ENCODE measurements at places on chromosomes 6 and 20.

- no peak for DNase-seq
These were observed 4.7 kb upstream of the SULF2 start for GRCh38 chr20:47789764-47790579.

- DNase-seq = no peak
These were observed 101.1 kb upstream of the IFNGR1 start for GRCh38 chr6:137320271-137320670.

GRCh38 chr6:168128006-168128630 lies 49.1 kb upstream of the FRMD1 start:
- no peak for DNase-seq

DNA sequence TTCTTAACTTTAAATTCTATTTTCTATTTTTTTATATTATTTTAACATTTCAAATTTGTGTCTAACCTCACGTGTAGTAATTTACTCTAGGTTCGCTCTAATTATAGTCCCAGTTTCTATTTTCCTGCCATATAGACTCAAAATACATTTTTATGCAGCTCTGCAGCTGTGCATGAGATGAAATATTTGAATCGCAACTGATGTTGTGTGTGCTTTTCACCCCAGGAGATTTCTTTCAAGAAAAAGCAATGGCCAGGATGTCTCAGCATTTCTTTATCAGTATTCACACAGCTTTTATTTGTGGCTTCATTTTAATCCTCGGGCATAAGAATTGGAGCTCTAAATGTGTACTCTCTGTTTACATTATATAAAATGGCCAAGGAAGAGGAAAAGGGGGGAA lies 157.6 kb downstream of the HDGFL1 start:
- no peak for DNase-seq

DNA sequence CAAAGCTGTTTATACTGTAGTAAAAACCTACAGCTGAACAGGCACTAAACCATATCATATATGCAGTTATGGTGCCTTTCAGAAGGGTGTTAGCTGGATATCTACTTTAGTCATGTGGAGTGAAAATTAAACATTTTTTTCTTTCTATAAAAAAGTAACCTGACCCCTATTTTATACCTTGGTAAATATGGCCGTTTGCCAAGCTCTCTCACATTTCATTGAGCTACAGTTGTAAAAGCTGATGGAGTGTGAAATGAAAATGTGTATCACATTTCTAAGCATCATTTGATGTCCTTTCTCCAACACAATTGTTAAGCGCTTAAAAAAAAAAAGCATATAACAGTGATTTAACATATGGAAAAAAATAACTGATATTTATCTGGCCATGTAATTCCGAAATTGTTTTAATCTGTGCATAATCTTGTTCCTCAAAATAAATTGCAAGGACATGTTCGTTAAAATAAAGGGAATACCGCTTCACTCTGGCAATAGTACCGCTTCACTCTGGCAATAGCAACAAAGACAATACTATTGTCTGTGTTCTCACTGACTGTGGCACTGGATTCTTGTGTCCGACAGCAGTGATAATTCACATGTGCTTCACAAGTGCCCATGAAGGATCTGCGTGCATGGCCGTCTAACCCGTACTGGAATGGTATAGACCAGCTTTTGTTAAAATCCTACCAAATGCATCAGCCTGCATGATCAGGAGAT lies 391.8 kb upstream of the SOX4 start:
- no peak for DNase-seq

DNA sequence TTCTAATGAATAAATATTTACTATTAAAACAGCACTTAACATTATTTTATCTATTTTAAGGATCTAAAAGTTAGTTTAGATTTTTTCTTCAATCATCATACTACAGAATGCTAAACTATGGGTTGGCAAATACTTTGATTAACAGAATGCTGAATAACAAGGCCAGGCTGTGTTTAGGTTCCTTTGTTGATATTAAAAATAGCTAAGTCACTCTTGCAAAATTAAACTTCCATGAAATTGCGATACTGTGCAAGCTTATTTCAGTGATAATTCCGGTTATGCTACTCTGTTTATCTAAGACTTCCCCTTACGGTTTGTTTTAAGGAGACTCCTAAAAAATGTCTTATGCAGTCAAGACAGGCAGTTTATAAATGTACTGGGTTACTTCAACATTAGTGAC lies 2.8 kb downstream of the RNF24 start:
- no peak for DNase-seq

DNA sequence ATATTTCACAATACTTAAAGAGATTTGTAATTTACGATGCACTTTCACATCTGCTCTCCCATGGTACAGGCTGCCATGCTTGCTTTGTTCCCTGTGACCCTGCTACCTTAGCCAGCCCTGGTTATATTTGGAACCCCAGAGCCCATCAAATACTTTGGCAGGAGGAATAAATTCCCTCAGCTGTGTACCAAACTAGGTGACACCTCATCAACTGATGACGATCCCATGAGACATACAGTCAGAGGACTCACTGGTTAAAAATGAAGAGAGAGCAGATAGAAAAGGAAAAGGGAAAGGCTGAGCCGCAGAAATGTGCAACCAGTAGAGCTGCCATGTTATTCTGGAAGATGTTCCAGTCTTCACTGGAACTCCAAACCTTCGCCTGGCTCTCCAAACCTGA lies 120.0 kb downstream of the SIM1 start:
- no peak for DNase-seq

DNA sequence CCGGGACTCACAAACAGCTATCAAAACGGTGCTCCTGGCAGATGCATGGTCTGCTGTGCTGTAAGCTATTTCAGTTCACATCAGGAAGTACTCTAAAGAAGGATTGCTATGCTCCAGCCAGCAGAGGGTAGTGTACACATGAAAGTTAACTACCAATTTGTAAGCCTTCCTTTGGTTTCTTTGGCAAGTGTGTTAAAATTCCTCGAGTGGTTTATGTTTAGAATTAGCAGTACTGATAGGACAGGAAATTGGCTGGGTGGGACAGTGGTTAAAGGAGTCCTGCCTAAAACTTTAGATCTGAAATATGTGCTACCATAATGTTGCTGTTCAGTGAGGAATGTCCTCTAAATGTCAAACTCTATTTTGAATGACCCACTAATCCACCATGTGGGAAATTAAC lies 47.4 kb downstream of the TRMT11 start:
- DNase-seq = no peak

DNA sequence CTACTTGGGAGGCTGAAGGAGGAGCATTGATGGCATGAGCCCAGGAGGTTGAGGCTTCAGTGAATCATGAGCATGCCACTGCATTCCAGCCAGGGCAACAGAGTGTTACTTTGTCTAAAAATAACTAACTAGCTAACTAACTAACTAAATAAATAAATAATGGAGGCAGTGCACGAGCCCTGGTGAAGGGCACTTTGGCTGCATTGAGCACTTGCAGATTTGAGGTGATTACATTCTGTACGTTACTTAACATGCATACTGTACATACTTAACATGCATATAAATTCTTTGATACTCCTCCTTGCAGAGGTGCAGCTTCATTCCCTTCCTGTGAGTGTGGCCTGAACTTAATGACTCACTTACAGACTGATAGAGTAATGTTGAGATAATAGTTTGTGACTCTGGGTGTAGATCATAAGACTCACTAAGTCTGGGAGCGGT lies 10.7 kb downstream of the HLA-A start:
- DNase-seq = no peak

DNA sequence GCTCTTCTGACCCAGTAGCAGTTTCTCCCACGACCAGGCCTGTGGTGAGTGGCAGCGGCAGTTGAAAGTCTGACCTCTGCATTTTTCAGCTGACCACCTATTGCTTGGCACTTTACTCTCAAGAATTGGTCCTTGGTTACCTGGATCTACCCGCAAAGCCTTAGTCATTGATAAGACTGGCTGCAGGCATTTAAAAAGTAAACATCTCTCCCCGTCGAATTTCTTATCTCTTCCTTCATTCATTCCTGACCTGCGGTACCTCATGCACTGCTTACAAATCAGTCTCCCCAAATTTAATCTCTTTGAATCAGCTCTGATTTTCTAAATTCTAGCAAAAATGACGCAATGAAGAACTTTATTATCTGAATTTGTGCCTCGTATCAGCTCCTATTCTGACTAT lies 26.1 kb upstream of the IPCEF1 start:
- no peak for DNase-seq

GRCh38 chr6:20763296-20763695 lies 229.0 kb downstream of the CDKAL1 start:
- no peak for DNase-seq

DNA sequence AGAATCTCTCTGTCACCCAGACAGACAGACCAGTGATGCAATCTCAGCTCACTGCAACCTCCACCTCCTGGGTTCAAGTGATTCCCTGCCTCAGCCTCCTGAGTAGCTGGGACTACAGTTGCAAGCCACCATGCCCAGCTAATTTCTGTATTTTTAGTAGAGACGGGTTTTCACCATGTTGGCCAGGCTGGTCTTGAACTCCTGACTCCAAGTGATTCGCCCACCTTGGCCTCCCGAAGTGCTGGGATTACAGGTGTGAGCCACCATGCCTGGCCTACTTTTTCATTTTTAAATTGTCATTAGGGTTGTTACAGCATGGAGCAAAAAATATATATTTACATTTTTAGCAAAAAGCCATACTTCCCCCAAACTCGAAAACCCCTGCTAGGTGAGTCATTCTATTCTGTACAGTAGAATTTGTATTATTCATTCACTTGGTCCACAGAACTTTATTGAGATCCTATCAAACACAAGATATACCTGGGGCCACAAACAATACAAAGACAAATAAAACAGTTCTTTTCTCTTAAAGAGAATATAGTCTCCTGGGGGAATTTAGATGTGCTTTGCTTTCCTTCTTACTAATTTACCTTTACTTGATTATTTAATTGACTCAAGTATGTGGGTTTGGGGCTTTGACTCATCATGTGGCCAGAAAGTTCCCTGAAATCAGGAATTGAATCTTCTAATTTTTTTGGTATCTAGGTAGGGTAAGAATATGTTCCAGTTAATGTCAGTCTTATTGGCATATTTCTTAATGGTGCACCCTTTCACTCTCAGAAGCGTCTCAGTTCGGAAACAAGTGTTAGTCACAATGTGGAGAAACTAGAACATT lies 16.6 kb upstream of the CCND3 start:
- DNase-seq = no peak

DNA sequence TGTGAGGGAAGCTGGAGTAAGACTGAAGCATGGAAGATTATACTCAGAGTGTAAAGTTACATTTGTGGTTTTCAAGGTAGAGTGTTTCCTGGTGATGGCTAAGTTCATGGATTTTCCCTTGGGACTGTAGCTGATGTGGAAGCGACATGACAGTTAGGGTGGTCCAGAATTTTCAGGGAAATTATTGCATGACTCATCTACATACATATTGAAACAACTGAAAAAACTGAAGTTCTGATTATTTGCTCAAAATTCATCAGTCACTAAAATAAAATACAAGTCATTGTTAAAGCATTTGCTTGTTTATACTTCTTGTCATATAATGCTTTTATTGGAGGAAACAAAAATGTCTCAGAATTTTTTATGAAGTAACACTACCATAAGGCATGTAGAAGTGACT lies 700.0 kb downstream of the RFPL4B start:
- DNase-seq = no peak

- DNase-seq = no peak
These were observed 12.7 kb upstream of the CHD6 start for GRCh38 chr20:41630846-41631245.

GRCh38 chr20:64106981-64107735 lies at the start of gene NPBWR2:
Gene NPBWR2 (minus strand): TSS chr20:64107565. CDS start chr20:64106831, 734 bp downstream.
- no peak for DNase-seq

DNA sequence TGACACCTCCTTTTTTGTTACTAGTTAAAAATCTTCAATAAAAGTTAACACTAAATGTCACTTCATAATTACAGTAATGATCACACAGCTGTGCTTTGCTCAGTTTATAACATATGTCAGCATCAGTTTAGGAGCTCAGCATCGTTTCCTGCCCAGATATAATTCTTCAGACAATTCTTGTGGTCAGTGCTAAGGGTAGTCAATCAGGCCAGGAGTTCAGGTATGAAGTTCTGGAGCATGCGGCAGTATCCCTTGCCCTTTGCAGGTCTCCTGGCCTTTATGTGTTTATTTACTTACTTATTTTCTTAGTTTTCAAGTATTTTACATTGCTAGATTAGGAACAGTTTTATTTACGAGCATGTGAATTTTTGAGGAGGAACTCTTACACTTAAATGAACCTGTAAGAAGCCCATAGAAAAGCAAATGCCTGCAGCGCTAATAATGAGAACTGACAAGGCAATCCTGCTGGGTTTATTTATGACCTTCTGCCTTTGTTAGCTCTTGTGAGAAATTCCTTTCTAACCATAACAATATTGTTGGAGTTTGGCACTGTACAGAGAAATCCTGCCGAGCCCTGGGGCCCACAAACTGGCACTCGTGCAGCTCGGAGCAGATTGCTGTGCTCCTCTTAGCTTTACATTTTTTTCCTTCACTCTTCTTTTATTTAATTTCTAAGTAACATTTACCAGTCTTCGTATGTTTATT lies 252.8 kb downstream of the TMEM242 start:
- no peak for DNase-seq

DNA sequence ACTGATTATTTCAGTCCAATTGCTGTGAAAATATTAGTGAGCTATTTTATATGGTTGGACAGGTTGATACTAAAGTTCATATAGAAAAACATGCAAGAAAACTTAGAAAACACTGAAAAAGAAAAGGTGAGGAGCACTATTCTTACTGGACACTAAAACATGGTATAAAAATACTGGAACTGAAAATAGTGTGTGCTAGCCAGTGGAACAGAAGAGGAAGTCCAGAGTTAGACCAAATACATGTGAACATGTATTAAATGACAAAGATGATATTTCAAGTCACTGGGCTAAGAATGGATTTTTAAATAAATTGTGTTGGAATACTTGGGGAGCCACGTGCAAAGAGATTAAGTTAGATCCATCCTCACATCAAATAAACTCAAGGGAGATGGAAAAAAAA lies 218.5 kb downstream of the TMEM242 start:
- DNase-seq = no peak

DNA sequence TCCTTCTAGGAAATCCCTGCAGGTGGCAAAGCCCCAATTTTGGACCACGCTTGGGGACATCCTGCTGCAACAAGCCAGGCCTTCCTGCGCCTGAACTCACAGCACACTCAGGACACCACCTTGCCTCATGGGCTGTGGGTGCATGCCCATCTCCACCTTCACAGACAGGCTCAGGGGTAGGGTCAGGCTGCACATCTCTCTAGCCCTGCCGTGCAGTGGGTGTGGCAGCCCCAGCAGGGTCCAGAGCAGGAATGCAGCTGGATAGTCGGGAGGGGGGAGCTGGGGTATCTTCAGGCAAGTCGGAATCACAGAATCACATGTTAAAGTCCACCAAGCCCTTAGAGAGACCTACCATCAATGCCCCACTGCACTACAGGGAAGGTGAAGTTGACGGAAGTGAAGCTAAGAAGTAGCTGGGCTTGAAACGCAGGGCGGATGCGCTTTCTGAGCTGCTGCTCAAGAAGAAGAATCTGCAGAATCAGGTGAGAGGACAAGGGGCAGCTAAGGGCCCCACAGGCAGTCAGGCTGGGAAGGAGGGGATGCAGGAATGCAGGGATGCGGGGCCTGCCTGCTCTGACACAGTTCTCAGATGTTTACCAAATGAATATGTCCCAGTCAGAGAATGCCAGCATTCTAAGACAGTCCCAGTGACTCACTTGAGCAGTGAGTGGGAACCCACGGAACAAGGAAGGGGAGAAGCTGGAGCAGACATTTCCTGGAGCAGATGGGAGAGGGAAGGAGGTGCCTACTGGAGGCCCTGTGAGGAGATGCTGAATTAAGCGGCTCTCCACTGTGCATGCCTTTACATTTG lies 11.3 kb downstream of the SERPINB6 start:
- no peak for DNase-seq

GRCh38 chr6:144285548-144285797 lies 338 bp downstream of the UTRN start:
- no peak for DNase-seq

GRCh38 chr20:10611357-10611756 lies 62.4 kb downstream of the JAG1 start:
- peak; percentile 45 for DNase-seq

- DNase-seq = no peak
These were observed 10.5 kb upstream of the KIAA1755 start for GRCh38 chr20:38270869-38271605.
